ENCODE measurements at places on chromosomes 4 and X.

DNA sequence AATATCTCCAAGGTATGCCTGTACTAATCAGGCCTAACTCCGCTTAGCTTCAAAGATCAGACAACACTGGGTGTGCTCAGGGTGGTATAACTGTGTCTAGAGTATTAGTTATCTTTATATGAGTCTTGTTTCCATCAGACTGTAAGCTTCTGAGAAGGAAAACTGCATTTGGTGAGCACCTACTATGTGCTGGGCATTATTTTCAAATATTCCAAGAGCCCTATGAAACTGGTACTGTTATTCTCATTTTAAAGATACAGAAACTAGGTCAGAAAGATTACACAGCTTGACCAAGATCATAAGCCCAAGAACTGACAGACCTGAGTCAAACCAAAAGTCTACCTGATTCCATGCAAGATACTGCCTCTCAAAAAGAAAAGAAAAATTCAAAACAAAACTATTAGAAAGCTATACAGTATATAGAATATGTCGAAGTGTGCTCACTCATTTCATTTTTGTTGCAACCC is 44.4 kb downstream of the LRBA start:
- no peak for DNase-seq

DNA sequence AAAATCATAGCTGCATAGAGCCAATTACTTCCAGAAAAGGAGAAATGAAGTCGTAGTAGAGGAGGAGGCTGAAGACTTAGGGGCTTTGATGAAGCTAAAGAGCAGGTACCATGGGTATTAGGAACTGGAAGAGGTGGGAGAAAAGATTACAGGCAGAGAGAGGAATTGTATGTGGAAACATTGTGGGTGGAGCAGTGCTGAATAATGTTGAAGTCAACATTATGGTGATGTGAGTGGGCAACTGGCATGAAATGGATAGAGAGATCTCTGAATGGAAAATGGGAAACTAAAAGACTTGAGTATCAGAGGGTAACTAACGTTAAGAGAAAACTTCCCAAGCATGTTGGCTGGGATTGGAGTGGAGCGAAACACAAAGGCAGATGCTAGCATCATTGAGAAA is 92.5 kb downstream of the AREG start:
- DNase-seq = no peak

- DNase-seq = no peak
These were observed 156.5 kb upstream of the ARHGAP24 start for GRCh38 chr4:85318415-85318814.

GRCh38 chr4:1604706-1605205 is 79.4 kb downstream of the FAM53A start:
- peak; percentile 11 for DNase-seq
